DND-41 (cell line): ENCODE measurements at places on chromosomes 12 and 14.

- no peak for DNase-seq
Observed at GRCh38 chr12:89960011-89960507, 251.4 kb upstream of the ATP2B1 start.

GRCh38 chr12:43655586-43655985 lies 103.0 kb downstream of the PUS7L start:
- no peak for DNase-seq

GRCh38 chr12:124107351-124107750 lies 134.3 kb downstream of the ZNF664 start:
- no peak for DNase-seq

- peak; percentile 57 for DNase-seq
Observed at GRCh38 chr12:53208877-53209463, 1.9 kb upstream of the ITGB7 start.

- peak; percentile 65 for DNase-seq
Observed at GRCh38 chr14:99603471-99604277, at the start of gene CCDC85C. Gene CCDC85C, minus strand, starts transcription at chr14:99604207. Its CDS starts 248 bp downstream, at chr14:99603959.

DNA sequence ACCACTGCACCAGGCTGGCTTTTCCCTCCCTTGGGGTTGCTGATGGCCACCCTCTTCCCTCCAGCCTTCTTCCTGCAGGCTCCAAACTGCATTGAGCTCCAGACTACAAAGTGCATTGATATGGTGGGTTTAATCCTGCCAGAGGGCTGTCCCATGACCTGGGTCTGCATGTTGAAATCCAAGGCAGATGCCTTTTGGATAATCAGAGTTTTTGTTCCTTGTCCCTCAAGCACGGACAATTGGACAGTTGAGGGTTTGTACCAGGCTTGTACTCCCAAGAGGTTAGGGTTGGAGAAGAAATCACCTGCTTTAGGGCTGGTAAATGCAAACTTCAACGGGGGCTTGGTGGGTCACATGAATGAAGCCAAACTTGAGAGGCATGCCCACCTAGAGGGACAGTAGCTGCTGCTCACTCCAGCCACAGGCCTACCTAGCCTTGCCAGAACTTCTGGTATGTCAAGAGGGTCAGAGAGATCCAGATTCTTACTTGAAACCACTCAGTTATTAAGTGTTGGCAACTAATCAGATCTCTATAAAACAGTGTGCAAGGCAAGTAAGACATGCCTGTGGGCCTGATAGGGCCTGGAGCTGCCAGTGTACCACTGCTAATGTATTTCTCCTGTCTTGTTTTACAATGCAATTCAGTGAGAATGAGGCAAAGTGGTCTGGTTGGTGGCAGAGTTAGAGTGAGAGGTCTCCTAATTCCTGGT lies 21.7 kb upstream of the KRT83 start:
- no peak for DNase-seq

DNA sequence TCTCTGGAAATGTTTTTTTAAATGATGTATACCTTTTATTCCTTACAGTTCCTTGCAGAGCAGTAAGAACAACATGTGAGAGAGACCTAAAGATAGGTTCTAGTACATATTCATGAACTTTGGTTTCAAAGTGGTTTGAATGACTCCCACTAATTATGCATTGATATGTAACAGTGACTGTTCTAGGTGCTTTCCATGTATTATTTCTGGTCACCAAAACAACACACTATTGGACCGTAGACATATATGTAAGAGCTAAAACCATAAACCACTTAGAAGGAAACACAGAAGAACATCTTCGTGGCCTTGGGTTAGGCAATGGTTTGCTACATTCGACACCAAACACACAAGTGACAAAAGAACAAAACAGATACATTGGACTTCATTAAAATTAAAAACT lies 37.9 kb downstream of the SOX5 start:
- no peak for DNase-seq

GRCh38 chr14:66923251-66923650 lies 266.0 kb upstream of the GARIN2 start:
- DNase-seq: no peak

DNA sequence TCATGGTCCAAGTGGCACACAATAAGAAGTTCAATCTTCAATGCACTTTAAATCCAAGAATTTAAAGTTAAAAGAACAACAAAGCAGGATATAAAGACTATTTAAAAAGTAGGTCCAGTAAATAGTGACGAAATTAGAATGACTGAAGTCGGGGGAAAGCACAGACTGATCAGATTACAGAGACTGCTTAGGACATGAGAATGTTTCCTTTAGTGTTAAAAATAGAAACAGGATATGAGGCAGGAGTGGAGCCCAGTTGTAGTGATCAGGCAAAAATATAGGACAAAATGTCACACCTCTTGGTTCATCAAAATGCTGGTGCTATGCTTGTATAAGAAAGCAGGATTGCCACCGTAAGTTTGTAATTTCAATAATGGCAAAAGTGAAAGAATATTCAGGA lies 52.2 kb upstream of the CD163 start:
- no peak for DNase-seq

DNA sequence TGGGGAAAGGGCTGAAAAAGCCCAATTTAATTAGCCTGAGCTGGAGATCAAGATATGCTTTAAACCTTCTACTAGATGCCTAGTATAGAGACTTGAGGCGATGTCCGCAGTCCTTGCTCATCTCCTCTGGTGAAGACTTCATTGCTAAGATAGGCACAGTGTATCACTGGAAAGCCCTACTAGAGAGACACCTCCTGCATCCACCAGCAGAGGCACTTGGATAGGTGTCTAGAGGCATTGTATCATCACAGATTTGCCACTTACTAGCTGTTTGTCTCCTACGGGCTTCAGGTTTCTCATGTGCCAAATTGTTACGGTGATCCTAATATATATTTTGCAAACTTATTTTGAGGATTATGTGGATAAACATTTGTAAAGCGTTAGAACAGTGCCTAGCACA lies 1048.5 kb downstream of the GALC start:
- DNase-seq: no peak

GRCh38 chr12:78697817-78698415 lies 166.7 kb upstream of the SYT1 start:
- no peak for DNase-seq

GRCh38 chr14:50615056-50615455 lies 53.0 kb downstream of the SAV1 start:
- DNase-seq: no peak

DNA sequence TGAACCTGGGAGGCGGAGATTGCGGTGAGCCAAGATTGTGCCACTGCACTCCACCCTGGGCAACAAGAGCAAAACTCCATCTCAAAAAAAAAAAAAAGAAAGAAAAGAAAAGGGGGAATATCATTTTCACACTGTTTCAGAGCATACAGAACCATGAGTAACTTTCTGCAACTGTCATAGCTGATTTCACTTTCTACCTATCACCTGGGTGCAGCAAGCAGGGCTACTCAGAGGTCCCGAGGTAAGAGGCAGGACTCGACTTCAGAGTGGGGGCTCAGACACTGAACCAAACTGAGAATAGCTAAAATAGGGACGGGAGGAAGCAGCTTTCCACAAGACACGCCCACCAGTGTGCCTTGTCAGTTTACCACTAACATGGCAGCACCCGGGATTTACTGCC lies 29.8 kb downstream of the OR10P1 start:
- DNase-seq: no peak

DNA sequence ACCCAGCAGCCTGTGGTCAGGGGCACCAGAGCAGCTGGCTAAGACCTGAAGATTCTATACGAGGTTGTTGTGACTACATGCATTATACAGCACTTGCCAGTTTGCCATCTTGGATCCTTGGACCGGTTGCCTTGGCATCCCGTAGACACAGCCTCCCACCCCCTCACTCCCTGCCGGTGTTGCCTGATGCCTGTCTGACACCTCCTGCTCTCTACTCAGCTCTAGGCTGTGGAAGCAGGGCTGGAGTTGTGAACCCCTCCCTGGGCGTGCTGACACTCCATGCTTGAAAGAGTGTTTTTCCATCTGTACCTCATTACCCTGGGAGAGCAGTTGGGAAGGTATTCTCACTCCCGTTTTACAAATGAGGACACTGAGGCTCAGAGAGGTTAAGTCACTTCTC lies 2.5 kb downstream of the CHGA start:
- DNase-seq: no peak

DNA sequence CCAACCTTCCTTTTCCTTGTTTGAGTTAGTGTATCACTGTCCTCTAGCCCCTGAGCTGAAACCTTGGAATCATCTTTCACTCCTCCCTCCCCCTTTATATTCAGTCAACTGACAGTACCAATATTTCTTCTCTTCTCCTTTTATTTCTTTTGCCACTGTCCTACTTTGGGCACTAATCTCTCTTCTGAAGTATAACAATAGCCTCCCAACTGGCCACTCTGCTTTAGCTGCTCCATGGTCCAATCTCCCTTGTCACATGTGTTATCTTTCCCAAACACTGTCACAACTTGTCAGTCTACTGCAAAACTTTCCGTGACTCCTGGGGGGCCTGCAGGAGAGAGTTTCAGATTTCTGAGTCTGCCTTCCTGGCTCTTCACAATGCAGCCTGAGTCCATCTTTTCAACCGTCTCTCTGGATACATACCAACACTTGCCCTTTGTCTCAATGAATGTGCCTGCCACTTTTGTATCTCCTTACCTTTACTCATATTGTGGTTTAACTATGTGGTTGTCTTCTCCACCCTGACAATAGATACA lies 471.2 kb downstream of the DIO2 start:
- DNase-seq: no peak

DNA sequence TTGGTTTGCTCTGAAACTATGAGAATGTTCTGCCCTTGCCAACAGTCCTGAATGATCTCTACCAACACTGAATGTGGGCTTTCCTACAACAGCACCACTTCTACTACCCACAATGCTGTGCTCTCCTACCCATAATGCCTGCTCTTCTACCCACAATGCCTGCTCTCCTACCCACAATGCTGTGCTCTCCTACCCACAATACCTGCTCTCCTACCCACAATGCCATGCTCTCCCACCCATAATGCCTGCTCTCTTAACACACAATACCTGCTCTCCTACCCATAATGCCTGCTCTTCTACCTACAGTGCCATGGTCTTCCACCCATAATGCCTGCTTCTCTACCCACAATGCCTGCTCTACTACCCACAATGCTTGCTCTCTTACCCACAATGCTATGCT lies 92.3 kb downstream of the KCNK13 start:
- DNase-seq: no peak

DNA sequence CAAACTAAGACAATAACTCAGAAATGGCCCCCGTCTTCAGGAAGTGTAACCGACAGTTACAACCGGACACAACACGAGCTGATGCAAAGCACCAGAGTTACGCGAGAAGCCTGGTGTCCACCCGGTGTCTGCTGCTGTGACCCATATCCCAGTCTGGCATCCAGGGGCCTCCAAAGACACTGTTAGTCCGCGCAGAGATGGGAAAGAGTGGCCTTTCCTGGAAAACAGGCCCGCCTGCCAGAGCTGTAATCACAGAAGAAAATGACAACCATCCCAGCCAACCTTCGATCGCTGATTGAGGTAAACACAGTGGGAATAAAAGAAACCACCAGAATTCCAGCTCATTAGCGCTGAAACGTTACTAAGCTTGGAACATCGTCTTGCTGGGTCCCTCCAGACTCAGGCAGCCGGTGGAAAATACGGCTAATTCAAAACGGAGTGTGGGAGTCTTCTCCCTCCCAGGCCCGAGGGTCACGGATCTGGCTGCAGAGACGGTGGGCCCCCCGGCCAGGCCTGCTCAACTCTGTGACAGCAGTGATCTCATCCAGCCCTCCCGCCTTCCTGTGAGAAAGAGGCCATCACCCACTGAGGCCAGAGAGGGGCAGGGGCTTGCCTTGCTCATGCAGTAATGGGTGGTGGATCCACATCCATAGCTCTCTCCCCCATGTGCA lies 273.9 kb upstream of the RTL1 start:
- DNase-seq: peak; percentile 4

DNA sequence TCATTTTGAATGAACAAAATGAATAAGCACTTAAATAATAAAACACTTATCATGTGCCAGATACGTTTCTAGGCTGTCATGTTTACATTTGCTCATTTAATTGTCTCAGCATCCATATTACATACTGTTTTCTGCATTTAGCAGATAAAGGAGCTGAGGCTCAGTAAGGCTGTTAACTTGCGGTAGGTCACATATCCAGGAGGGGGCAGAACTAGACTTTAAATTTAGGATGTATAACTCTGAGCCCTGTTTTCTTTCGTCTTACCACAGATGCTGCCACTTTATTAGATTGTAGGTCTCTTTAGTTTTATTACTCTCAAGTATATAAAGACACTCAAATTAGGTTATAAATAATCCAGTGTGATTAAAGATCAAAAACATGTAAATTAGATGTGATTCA lies 17.7 kb downstream of the IRAK4 start:
- DNase-seq: no peak

DNA sequence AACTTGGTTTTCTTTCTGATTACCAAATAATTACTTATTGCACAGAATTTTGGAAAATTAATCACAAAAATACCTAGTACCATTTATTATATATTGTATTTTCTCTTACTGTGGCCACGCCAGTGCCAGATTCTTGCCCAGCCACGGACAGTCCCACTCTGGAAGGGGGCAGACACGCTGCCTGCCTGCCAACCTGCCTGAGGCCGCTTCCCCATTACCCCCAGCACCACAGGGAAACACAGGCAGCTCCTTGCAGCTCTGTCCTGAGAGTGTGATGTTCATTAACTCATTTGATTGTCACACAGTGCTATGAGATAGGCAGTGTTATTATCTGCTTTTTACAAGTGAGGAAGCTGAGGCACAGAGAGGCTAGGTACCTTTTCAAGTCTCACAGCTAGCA lies 46.8 kb downstream of the CACNA1C start:
- no peak for DNase-seq

- peak; percentile 44 for DNase-seq
Observed at GRCh38 chr12:112971248-112971647, 7.1 kb upstream of the OAS2 start.

DNA sequence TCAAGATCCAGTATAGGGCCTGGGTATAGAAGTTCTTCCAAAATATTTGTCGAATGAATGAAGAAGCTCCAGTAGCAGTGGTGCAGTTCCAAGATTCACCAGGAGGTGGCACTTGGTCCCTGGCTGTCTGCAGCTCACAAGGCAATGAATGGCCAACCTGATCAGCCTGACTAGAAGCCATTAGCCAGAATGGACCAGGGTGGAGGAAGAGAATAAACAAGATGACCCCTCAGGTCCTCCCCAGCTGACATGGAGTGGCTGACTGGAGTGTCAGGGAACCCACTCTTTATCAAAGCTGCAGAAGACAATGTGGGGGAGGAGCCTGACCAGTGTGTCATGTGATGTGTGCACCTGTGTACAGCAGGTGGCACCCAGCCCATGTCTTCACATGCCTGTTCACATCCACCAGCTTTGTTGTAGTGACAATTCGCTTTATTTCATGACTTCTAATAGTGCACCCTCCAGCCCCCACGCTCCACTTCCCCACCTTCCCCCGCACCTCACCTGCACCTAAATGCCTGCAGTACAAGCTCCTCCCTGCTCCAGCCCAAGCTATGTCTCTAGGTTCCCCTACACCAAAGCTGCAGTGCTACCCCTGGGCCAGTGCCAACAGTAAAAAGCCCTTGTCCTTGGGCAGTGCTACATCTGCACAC lies 3.0 kb downstream of the LTBP2 start:
- peak; percentile 82 for DNase-seq

- DNase-seq: peak; percentile 40
Observed at GRCh38 chr12:93785249-93786010, 108.3 kb downstream of the CRADD start.
